CD14-positive monocyte (primary cell): ENCODE measurements at places on chromosomes 7 and 10. TPM values are rescaled to one million over a fixed set of nuclear protein-coding genes. Genes with fewer than 3 reads are reported as not detected.

RBP4 gene
- polyA plus RNA-seq = 0.25 and 0.34 TPM in 2 replicates

MRLN gene
- polyA plus RNA-seq = not detected

KBTBD2 gene
- 11.4 and 48.4 TPM in 2 replicates for polyA plus RNA-seq

UTF1 gene
- 0.14 TPM for polyA plus RNA-seq

CYP3A4 gene
- polyA plus RNA-seq = not detected

MACC1 gene
- not detected in 2 replicates for polyA plus RNA-seq
